ENCODE measurements at places on chromosomes 7 and 10.

- DNase-seq, result no peak
These were observed 4.7 kb upstream of the AFAP1L2 start for GRCh38 chr10:114408968-114409444.

DNA sequence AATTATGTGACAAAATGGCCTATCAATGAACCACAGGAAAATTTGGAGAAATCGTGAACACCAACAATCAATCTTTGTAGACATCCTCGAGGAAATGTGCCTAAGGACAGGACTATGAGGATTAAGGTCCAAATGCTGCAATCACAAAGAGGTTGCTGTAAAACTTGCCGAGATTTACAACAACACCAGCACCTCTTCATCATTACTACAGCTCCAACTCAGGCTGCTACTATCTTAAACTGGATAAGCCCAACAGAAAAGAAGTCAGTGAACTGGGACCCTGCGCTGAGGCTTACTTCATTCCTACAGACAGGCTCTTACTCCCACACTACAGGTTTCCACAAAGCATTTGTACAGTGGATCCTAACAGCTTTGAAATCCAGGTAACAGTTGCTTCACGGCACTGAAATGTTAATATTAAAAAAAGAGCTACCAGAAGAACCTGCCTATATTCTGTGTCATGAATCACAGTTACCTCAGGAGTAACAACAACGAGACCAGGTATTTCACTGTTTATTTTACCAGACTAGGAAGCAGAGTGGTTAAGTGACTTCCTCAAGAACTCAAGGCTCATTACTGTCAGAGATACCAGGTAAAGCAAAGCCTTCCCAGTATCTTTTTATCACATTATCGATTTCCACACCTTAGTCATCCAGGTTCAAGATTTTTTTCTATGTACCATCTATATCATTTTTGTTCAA, 23.9 kb downstream of the CACUL1 start:
- peak; percentile 29 for DNase-seq

GRCh38 chr10:97076781-97077180, 109.0 kb downstream of the SLIT1 start:
- DNase-seq, result no peak

DNA sequence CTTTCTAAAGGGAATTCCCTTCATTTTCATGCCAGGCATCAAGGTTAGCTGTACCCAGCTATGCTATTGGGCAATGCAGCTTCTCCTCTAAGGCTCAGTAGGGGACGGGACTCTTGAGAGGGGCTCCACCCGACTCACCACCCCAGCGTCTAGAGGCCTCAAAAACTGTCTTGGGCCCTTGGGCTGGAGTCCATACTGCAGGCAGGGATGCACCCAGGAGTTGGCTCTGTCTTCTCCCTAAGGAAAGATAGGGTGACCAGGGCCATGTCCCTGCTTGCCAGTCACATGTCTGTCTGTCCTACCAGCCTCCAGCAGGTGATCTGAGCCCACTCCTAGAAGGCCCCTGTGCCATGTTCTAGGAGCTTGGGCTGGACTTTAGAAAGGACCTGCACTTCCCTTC, 1.2 kb downstream of the OPN4 start:
- no peak for DNase-seq

DNA sequence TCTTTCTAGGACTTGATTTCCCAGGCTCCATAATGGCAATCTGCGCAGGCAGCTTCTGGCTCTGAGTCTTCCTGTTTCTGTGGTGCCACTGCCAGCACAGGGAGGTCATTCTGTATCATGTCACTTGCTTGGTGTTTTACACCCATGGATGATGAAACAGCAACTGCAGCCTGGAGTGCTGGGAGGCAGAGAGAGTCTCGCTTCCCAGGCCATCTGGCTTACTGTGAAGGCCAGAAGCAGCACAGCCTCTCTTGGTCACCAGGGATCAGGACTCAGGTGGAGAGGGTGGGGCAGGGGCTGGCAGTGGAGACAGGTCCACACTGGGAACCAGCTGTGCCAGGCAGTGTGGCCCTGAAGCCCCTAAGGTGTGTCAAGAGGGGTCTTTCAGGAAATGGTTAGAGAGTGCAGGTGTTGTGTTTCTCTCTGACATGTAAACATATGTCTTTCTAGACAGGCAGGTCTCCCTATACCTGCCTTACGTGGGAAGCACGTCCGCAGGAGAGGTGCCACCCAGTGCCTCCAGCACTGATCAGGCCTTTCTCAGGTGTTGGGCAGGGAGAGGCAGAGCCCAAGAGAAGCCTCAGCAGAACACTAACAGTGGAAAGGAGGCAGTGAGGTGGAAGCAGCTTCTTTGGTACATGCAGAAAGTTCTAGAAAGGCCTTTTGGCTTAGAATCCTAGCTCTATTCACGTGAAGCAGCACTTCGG, 71.4 kb downstream of the INSIG1 start:
- DNase-seq, result no peak

DNA sequence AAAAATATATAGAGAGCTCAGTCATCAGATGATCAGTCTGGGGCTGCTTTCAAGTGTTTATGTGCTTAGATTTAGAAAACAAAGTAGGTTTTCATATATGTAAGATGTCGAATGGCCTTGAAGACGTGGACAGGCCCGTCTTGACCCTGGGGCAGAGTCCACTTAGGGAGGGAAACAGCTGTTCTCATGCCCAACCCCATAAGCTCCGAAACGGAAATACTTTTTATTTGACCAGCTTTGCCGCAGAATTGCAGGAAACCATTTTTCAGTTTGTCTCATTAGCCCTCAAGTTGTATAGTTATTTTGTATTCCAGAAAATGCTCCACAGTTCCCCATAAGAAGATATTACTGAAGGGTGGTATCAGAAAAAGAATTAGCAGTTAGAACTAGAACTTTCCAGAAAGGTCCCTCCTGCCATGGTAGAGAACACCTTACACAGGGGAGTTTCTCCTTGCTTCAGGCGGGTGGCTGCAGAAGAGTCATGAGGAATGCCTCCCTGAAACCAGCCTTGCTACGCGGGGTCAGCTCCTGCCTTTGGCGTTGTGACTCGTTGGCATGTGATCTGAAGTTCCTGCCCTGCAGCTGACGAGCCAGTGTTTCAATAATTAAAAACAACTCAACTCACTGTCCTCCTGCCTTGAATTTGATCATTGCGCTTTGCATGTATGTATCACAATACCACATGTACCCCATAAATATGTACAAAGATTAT, 192.7 kb downstream of the CELF2 start:
- DNase-seq, result no peak

DNA sequence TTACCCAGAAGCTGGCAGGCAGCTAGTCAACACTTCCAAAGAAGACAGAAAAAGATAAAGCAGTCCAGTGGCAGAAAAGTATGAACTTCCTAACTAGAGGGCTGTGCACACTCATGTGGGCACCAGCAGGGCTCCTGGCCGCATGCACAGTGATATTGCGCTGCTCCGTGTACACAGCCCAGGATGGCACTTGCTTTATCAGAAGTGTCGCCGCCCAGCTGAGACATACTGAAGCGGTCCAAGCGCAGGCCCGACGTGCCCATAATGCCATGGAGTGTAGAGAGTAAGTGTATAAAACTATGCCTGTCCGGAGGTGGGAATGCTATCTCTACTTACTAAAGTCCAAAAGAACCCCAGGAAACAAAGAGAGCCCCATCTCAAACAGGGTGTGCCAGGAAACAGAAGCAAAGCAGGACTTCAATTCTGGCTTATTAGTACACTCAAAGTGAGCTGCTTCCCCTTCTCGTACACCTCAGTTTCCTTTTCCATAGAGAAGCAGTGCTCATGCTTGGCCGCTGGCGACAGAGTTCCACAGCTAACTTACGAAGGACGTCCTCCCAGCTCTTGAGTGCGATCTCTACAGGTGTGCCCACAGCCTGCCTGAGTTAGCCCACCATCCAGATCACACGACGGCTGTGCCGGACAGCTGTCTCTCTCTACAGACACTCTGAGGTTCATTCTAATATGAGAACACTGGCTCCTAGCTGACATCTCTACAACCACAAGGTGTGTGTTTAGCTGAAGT, 234.3 kb downstream of the COBL start:
- DNase-seq, result no peak

DNA sequence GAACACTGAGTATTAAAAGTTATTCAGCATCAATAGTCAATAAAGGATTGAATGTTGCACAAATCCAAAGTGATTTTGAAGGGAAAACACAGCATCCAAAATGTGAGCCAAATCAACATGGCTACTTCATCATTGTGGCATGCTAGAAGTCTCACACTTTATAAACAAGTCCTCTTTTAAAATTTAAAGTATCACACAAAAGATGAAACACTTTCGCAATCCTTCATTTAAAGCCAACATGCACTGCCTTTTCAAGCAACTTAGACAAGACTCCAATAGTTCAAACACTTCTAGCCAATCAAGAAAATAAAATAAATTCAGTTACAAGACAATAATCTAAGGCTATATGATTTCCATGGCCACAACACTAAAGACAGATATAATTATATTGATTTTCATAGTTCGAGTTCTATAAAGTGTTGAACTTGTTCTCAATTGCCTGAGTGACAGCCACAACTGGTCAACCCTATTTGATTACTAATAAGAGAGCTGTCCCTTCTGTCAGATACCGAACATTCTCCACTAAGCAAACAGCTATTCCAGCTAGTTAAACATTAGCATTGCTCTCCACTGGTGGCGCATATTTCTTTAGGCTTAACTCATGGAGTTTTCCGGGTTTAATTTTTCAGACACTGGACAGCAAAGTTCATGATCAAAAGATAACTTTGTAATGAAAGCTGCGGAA, 8.3 kb downstream of the EBF3 start:
- DNase-seq, result no peak

GRCh38 chr7:104185346-104185745, 22.5 kb downstream of the ORC5 start:
- no peak for DNase-seq

- no peak for DNase-seq
These were observed 319.0 kb downstream of the GLRX3 start for GRCh38 chr10:130455111-130455695.

DNA sequence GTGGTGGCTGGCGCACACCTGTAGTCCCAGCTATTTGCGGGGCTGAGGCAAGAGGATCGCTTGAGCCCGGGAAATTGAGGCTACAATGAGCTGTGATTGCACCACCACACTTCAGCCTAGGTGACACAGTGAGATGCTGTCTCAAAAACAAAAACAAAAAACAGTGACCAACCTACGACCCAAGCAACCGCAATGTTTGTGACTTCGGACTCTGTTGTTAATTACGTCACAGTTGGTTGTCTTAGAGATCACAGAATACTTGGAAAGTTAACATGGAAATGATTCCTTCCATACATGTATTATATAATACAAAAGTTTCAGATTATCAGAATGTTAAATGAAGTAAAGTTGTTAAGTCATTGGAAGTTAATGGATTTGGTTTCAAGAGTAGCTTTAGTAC, 106.2 kb downstream of the REEP3 start:
- no peak for DNase-seq

- no peak for DNase-seq
These were observed 1.6 kb downstream of the DENND11 start for GRCh38 chr7:141700296-141700847.

- no peak for DNase-seq
These were observed 71.5 kb downstream of the COL13A1 start for GRCh38 chr10:69873135-69873639.

DNA sequence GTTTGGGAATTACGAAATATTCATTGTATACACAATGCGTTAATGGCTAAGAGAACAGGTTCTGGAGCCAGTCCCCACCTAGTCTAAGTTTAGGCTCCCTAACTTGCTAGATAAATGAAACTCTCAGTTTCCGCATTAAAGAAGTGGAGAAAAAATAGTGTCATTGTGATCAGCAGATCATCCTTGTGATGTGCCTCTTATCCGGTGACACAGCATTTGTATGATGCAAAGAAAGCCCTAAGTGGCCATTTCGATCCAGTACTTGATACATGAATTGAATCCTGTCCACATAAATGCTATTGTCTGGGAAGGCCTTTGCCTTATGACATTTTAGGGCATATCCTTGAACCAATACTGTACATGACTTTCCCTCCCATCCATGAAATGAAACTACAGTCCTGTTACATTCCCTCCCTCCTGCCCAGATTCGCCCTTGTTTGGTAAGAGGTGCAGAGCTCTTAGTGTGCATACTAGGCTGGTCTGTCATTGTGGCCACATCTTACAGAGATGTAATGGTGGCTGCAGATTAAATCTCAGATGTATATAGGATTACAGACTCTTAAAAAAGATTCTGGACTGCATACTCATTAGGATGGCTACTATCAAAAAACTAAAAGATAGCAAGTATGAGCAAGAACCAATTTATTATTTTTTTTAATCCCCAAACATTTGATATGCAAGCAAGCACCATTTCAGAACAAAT, 80.9 kb downstream of the LRRC4 start:
- DNase-seq, result no peak

GRCh38 chr10:32189400-32190084, 133.3 kb upstream of the KIF5B start:
- DNase-seq, result no peak

GRCh38 chr10:121305066-121305465, 293.2 kb downstream of the FGFR2 start:
- DNase-seq, result no peak
